Endodermal cell (in vitro differentiated cells): ENCODE measurements at places on chromosomes 3 and 15.

DNA sequence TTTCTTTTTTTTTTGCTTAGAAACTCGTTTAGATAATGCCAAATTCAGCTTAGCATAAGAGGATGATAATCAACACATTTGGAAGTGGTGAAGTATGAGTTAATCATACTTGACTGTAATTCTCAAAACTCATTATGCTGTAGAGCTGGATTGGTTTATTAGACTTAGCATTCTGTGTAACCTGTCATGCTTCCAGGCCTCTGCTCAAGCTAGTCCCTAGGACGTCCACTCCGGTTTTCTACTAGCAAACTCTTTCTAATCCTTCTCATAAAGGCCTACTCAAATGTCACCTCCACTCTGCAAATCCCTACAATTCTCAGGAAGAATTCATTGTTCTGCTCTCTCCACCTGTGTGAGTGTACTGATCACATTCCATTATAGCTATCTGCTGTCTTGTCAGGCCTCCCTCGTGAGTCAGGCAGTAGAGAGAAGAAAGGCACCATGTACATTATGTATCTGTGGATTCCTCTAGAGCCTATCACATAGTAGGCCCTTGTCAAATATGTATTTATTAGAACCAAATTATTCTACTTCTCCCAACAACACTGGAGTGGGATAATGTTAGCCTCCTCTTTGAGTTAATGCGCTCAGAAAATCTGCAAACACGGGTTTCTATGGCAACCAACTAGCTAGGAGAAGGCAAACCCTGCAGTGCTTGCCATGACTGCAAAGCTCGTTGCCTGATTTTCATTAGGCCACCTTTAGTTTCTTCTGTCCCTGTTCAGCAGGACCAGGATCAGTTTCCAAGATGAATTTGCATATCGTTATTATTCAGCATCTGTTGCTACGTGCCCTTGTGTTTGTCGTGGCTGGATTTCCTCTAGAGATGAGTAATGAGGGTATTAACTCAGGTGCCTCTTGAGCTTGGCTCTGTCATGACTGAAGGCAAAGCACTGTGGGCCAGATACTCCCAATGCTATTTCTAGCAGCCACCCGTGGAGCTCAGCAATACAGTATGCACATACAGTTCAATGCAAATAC is 30.7 kb downstream of the ATP13A5 start:
- DNase-seq, result peak; percentile 53

DNA sequence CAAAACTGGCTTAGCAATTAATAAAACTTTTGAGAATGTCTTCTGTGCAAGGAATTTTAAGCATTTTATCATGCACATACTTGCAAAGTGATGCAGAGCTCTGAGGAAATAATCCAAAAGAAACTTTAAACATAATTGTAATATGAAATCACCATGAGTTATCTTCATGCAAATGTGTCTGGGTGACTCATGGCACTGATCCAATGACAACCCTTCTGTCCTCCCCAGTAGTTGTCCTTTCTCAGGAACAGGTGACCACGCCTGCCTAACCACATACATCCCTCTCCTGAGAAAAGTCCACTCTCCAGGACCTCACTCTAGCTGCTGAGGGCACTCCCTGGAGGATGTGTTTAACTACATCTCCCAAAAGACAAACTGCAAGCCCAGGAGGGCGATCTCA is 530.6 kb upstream of the IL12A start:
- peak; percentile 61 for DNase-seq

- no peak for DNase-seq
These were observed 256.4 kb upstream of the TPM1 start for GRCh38 chr15:62785881-62786828.

DNA sequence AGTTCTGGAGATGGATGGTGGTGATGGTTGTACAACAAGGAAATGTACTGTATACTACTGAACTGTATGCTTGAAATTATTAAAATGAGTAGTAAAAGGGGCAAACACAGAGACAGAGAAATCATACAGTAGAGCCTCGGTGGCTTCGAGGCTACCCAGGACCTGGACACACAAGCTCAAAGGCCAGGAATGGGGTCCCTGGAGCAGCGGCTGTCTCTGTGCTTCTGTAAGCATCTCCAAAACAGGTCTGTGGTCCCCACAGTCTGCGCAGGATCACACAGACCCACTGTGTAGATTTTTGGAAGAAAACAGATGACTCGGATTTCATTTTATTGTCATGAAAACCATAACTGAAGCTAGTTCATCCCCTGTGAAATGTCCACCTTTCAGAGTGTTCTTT is 39.7 kb downstream of the PGPEP1L start:
- peak; percentile 29 for DNase-seq

- peak; percentile 95 for DNase-seq
These were observed 35.4 kb upstream of the ATG7 start for GRCh38 chr3:11236588-11237461.

- DNase-seq, result no peak
These were observed 1038.8 kb downstream of the AGBL1 start for GRCh38 chr15:87118435-87118834.

GRCh38 chr3:169363318-169364265 is 299.9 kb downstream of the MECOM start:
- DNase-seq, result no peak

GRCh38 chr15:27422997-27423396 is 452.0 kb downstream of the GABRG3 start:
- DNase-seq, result no peak

DNA sequence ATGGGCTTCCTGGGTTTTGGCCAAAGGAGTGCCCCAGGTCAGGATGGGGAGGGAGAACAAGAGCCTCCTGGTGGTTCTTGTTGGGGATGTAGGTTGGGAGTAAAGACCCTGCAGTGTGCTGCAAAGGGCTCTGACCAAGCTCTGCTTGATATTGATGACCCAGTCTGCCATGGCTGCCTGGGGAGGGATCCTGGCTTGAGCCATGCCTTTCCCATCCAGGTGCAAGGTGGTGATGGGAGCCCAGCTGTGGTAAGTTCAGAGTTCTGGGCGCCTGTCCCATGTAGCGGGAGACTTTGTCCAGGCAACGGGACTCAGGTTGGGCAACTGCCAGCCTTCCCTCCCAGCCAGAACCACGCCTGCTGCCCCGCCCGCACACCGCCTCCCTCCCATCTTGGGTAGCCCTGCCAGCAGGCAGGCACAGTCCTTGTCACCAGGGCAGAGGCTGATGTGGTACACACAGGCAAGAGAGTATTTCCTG is 2.6 kb downstream of the GNAI2 start:
- no peak for DNase-seq

DNA sequence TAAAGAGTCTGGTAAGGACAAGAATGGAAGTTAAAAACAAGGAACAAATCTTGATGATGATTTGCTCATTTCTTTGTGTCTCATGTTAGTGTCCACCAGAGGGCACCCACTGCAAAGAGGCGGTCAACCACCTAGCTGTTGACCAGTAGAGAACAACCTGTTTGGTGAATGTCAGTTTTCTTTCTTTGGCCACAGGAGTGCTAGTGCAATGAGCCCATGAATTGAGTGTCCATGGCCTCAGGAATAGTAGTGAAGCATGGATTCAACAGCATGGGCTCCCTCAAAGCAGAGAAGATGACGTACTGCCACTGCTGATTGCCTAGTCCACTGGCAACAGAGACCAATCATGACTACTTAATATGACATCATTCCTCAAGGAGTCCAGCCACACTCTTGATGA is 10.7 kb upstream of the CNTN6 start:
- DNase-seq, result peak; percentile 80

DNA sequence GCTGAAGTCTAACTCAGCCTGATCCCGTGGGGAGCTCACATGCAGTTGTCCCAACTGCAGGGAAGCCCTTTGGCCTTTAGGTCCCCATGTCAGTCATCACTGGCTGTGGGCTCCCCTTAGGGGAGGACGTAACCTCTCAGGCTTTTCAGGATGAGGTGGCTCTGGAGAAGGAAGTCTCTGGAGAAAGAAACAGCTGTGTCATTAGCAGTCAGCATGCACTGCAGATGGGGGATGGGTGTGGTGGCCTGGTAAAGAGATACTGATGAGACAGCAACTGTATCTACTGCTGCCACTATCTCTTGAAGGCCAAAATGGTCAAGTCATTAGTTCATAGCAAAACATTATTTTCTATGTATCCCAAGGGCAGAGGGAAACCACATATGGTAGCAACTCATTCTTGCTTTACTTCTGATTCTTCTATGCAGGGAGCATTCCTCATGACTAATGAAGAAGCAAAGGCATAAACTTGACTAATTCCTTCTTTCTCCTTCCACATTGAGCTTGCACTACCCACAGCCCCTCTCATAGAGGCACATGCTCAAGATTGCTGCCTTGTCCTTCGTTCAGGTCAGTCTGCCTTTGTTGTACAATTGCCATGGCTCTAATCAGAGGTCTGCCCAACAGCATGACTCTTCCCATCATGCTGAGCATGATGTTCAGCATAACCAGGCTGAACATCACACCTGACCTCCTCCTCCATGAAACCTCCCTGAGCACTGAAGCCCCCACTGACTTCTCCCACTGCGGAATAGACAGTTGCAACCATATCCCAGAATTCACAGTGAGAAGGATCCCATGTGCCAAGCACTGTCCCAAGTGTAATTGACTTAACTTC is 47.8 kb upstream of the TMEM158 start:
- DNase-seq, result peak; percentile 50

- DNase-seq, result no peak
These were observed 59.9 kb downstream of the IGF2BP2 start for GRCh38 chr3:185764980-185765370.

DNA sequence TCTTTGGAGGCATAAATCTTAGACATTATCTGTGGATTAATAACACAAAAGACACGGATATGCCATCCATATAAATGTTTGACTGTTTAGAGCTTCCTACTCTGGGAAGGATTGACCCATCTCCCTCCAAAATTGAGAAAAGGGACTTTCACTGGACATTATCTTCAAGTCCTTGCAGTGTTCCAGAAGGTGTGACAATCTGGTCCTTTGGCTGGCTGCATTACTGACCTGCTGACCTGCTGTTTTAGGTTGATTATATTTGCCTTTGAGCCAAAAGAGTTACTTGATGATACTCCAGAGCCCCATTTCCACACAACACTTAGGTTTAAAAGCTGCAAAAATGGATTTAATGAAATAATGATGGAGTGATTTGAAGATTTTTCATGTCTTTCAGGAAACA is 504.6 kb downstream of the LPP start:
- no peak for DNase-seq

GRCh38 chr3:138389144-138389601 is 40.8 kb downstream of the MRAS start:
- DNase-seq, result no peak

DNA sequence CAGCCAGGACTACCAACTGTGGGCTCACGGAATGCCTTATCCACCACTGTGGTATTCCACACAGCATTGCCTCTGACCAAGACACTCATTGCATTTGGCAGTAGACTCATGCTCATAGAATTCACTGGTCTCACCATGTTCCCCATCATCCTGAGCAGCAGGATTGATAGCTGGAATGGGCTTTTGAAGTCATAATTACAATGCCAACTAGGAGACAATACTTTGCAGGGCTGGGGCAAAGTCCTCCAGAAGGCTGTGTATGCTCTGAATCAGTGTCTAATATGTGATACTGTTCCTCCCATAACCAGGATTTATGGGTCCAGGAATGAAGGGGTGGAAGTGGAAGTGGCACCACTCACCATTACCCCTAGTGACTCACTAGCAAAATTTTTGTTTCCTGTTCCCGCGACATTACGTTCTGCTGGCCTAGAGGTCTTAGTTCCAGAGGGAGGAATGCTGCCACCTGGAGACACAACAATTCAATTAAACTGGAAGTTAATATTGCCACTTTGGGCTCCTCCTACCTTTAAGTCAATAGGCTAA is 58.6 kb upstream of the CCDC80 start:
- no peak for DNase-seq

DNA sequence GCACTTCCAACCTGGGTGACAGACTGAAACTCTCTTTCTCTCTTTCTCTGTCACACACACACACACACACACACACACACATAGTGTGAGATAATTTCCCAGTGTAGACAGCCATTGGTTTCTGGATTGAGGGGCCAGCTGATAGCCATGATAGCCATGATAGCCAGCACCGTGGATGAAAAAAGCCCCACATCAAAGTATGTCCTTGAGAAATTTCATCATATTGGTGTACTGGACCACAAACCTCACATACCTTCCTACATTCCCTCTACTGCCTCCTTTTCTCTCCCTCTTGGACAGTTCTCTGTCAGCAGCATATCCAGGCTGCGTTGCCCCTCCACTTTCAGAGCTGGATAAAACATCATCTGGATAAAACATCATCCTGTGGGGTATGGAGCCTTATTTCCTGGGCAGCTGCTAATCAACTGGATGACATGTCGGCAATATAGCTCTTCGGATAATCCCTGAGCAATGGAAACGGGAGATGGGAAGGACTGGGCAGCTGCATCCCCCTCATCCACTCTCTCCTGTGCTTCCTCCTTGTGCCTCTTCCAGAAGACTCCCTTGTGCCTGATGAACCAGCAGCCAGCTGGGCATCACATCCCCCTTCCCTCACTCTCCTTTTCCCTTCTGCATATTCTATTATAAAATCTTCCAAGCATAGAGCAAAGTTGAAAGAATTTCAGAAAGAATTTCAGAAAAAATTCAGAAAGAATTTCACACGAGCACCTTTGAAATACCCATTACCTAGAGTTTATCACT is 39.3 kb downstream of the GRK7 start:
- no peak for DNase-seq

DNA sequence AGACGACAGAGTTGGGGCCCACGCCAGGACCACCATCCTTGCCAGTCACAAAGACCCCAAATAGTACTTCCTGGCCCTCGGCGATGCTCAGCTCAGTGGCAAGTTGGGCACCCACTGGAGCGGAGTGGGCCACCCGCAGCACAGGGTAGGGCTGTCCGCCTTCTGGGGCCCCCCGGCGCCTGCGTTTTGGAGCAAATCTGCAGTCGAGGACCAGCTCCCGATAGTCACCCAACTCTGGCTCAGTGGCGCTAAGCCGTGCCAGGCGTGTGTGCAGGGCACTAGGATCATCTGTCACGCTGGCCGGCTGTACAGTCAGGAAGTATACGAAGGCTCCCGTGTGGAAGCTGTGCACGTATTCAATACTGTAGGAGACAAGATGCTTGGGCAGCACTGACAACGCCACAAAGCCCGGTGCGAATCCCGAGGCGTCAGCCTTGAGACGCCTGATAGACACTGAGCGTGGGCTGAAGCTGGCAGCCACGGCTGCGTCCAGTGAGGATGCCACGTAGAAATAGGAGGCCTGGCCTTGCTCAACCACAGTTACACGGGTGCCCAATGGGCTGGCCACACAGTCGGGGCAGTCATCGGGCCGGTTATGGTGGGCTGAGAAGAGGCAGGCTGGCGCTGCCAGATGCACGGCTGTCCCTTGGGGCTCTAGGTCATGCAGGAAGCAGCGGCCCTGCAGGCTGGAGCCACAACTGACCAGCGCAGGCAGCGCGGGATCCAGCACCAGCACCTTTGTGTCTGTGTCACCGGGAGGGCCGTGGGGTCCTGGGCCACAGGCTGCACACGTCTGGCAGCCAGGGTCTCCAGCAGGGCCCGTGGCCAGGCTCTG is 945 bp downstream of the MST1R start:
- DNase-seq, result no peak
